ENCODE measurements at places on chromosomes 11 and 22.

DNA sequence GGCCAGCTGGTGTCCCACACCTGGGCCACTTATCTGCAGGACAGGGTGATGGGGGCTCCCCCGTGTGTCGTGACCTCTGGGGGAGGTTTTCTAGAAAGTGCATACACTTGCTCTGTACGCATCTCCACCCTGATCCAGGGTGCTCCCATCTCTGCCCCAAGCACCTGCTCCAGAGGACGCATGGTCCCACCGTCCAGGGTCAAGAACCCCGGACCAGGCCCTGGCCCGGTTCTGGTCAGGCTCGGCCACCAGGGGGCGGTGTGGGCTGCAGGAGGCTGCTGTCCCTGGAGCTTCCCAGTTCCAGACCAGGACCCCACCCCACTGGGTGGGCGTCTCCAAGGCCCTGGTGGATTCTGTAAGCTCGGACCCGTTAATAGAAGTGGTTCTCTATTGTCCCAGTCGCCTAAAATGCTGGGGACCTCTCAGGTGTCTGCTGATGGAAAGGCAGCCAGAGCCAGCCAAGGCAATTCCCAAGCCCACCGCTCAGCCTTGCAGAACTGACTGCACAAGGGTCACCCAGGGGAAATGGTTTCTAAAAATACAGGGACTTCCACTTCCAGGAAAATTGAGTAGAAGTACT is 34.7 kb upstream of the SEPTIN5 start:
- DNase-seq = peak; percentile 25

- DNase-seq = no peak
Measured at GRCh38 chr11:66509131-66509561, 1.3 kb upstream of the BBS1 start.

DNA sequence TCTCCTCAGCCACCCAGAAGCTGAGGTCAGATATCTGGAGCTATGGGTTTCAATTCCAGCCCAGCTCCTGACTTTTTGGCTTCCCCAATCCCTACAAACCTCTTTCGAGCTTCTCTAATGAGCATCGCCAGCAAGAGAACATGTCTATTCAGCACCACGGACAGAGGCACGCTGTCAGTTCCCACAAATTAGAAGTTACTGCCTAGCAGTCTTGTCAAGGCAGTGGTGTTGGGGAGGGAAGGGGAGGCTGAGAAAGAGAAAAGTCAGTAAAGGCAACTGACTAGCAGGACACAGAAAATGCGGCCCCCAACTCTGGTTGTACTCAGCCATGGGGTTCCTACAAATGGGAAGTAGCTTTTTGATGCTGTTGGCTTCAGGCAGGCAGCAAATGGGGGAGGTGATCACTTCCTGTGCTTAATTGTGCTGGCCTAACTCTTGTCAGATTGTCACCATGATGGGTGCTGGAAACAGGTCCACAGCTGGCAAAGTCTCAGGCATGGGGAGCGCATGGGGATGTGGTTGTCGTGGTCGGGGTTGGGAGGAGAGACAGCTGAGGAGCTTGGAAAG is 205.9 kb downstream of the ST3GAL4 start:
- no peak for DNase-seq

GRCh38 chr22:32644252-32645100 is 157.0 kb upstream of the TIMP3 start:
- DNase-seq = no peak

GRCh38 chr11:63872800-63873197 is 33.9 kb downstream of the MARK2 start:
- no peak for DNase-seq

GRCh38 chr22:50001388-50002231 is 11.0 kb downstream of the IL17REL start:
- DNase-seq = no peak

- DNase-seq = no peak
Measured at GRCh38 chr11:117090111-117090706, 8.0 kb downstream of the SIK3 start.

DNA sequence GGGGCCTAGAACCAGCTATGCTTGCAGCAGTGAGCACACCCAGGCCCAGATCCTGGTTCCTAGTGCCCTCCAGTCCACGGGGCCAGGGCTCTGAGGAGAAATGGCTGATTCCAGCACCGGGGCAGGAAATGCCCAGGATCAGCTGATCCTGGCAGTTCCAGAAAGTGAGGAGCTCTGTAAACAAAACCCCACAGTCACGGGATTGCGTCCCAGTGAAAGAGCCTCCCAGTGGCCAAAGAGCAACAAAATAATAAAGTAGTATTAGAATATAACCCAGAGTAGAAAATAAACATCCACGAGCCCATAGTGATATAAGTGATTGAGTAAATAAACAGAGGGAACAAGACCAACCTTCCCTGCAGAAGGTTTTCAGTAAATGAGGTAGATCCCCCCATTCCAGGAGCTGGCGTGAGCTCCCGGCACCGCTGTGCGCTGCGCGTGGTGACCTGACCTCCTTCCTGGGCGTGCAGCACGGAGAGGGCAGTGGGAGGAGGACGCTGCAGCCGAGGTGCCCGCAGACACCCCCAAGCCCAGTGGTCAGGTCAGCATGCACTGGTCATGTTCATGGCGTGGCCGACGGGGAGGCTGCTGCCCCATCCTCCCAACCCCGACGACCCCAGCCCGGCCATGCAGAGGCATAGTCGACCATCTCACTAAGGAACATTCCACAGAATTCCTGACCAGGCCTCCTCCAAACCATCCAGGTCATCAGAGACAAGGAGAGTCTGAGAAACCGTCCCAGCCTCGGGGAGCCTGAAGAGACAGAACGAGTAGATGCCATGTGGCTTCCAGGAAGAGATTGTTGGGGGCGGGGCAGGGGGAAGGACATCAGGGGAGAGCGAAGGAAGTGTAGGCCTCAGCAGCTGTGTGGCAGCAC is 19.8 kb downstream of the PTDSS2 start:
- no peak for DNase-seq

GRCh38 chr11:132154781-132155180 is 784.4 kb downstream of the NTM start:
- DNase-seq = no peak

GRCh38 chr11:19092850-19093249 is 24.1 kb upstream of the ZDHHC13 start:
- no peak for DNase-seq

DNA sequence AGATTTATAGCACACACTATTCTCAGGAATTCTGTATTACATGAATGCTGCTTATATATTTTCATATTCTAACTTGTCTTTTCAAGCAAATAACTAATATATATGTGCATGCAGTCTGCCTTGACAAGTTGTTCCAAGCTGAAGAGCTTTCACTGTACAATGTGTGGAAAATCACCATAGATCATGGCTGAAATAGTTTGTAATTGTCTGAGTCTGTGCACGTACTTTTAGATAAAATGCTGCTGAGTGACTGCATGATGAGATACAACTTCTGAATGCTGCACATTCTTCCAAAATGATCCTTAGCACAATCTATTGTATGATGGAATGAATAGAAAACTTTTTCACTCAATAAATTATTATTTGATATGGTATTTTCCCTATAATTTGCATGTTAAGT is 58.9 kb downstream of the SLC5A12 start:
- DNase-seq = no peak

DNA sequence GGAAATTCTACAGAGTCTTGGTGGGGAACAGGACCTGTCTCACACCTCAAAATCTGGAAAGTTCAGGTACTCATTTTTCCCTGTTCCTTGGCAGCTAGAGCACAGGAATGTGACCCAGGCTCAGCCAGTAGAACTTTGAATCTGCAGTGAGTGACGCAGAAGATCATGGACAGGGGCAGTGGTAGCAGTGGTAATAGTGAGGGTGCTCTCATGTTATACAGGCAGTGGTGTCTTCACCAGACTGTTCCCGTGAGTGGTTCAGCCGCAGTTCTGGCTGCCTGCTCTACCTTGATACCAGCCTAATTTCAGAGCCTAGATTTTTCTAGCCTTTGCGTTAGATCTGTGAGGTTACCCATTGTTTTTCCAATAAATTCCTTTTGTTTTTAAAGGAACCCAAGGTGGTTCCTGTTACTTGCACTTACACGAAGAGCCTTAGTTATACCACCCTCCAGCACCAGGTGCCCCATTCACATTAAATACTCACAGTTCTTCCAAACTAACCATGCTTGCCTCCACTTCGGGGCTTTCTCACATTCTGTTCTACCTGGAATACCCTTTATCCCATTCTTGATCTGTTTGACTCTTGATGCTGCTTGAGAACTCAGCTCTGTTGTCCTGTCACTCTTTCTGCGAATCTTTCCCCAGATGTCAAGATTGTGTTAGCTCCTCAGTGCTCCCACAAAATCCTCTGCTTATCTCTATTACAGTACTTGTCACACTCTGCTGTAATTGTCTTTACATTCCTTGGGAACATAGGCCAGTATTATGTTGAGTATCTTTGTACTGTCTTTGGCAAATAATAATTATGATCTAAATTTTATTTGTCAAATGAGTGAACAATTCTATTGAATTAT is 47.8 kb downstream of the SWAP70 start:
- DNase-seq = no peak

- DNase-seq = peak; percentile 23
Measured at GRCh38 chr11:75241906-75242644, 1.5 kb downstream of the TPBGL start.

DNA sequence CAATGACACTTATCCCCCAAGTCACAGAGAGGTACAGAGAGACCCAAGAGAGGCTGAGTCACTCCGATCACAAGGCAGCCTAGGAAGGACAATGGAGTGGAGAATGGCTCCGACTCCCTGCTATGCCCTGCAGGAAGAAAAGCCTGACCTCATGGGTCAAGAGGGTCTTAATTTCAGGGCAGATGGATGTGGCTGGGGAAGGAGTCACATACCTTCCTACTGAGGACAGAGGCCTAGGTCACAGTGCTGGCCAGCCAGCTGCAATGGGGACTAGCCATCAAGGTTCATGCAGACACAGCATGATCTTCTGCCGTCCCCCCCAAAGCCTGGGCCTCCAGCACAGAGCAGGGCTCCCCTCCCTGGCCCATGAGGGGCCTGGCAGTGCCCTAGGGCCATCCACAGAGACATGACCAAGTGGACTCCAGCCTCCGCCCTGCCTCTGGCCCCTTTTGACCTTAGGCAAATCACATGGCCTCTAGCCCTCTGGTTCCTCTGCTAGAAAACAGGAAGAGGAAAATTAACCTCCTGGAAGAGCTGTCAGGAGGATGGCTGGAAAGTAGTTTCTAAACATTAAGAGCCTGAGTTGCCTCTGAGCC is 1.8 kb downstream of the ARRB1 start:
- DNase-seq = no peak

Measured in stimulated activated CD4-positive, alpha-beta T cell treated with anti-CD3 and anti-CD28 coated beads, Interleukin-1b, Interleukin-23, amount 100 ng/mL, for 24 hours (primary cell).